ENCODE measurements at places on chromosomes 4 and X. TPM values are rescaled to one million over a fixed set of nuclear protein-coding genes. Genes with fewer than 3 reads are reported as not detected.

ADAMTS3 gene
- total RNA-seq = not detected

MAGEC2 gene
- total RNA-seq = not detected

IL3RA gene
- 1.6 TPM for total RNA-seq

ADGRG2 gene
- not detected for total RNA-seq

WFS1 gene
- total RNA-seq = 7.2 TPM

FAM199X gene
- 20.2 TPM for total RNA-seq

TMEM150C gene
- not detected for total RNA-seq

GRCh38 chr4:145098675-145099037, 545 bp downstream of the ABCE1 start:
- no peaks in the 10 kb centered on the region for H3K27me3 ChIP-seq
- H3K27ac ChIP-seq = peak overlapping the region; percentile 90
- peaks cover 11% of the 10 kb centered on the region for H3K36me3 ChIP-seq
- peaks cover 40% of the 10 kb centered on the region for H3K4me1 ChIP-seq

DNA sequence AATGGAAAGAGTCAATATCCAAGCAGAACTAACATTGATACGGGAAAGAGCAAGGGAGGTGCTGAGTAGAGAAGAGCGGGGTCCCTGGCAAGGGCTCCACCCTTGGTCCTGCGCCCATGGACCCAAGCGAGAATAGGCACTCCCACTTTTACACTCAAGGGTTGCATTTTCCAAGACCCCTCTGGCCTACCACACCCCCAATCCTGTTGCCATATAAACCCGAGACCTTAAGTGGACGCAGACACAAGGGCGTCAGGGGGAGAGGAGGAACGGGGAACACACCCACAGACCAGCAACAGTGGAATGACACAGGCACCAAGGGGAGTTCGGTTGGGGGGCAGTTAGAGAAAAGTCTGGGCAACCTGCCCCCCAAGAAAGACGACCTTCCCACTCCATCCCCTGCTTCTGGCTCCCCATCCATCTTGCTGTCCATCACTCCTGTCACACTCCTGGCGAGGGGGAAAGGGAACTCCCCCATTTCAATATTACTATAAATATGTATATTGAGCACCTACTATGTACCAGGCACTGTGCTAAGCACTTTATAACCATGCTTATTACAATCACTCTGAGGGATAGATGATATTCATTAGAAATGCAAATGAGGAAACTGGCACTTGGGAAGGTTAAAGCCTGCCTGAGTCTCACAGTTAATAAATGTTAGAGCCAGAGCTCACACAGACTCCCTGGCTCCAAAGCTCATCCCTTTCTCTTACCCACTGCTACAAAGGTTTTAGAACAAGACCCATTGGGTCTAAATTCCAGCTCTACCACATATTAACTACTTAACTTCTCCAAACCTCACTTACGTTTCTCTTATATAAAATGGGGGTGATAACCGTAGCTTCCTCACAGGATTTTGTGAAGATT, 51.7 kb downstream of the SCD5 start:
- no peaks in the 10 kb centered on the region for H3K27me3 ChIP-seq
- no peak overlapping the region for H3K4me3 ChIP-seq
- no peak for DNase-seq

DNA sequence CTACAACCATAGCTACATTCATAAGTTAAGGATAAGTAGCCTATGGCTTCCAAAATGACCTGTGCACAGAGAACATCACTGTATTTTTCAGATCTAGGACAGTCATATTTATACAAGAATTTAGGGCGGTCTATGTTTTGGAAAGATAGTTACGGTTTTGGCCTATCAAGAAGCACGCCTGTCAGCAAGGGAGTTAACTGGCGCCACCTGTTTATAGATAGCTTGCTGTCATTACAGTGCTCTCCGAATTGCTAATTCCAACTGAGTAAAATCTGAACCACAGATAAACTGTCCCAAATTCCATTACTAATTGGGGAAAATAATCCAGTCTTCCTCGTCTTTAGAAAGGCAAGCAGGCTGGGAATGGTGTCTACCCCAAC, 646 bp downstream of the ABCB7 start:
- peak overlapping the region; percentile 82 for H3K27ac ChIP-seq
- DNase-seq = no peak
- H3K27me3 ChIP-seq = no peaks in the 10 kb centered on the region
- peaks cover 6% of the 10 kb centered on the region for H3K4me1 ChIP-seq
- H3K4me3 ChIP-seq = peak overlapping the region; percentile 45
- H3K36me3 ChIP-seq = no peaks in the 10 kb centered on the region

GRCh38 chr4:150038335-150039076, 39.7 kb upstream of the DCLK2 start:
- no peak overlapping the region for H3K4me3 ChIP-seq
- no peaks in the 10 kb centered on the region for H3K27me3 ChIP-seq
- DNase-seq = peak; percentile 77
- H3K36me3 ChIP-seq = no peaks in the 10 kb centered on the region

DNA sequence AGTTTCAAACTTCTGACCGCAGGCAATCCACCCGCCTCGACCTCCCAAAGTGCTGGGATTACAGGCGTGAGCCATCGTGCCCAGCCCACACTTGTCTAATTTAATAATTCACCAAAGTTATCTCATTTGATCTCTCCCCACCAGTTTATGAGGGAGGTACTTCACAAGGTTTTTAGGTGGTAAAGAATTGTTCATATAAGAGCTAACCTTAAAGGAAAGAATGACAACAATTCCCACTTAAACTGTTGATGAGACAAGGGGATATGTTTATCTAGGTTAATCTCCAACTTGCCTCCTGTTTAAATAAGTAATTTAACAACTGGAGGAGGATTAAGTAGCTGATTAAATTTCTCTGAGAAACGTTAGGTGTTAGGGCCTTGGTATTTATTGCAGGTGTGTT, 117.6 kb upstream of the CBLL2 start:
- no peaks in the 10 kb centered on the region for H3K27me3 ChIP-seq
- no peaks in the 10 kb centered on the region for H3K36me3 ChIP-seq
- H3K4me3 ChIP-seq = no peak overlapping the region
- H3K4me1 ChIP-seq = no peaks in the 10 kb centered on the region
